Activated CD4-positive, alpha-beta T cell treated with anti-CD3 and anti-CD28 coated beads, Interleukin-2, amount 10 ng/mL, durations not matched to agents 7 days and 5 days (primary cell): ENCODE measurements at places on chromosomes 7 and 10. TPM values are rescaled to one million over a fixed set of nuclear protein-coding genes. Genes with fewer than 3 reads are reported as not detected.

- DNase-seq: no peak
These were observed 693 bp downstream of the CREB5 start for GRCh38 chr7:28413011-28413410.

GRCh38 chr7:14959339-14959738 lies 56.8 kb upstream of the DGKB start:
- no peak for DNase-seq

- DNase-seq: no peak
These were observed 254.5 kb downstream of the SKIDA1 start for GRCh38 chr10:21270976-21271375.

The MGMT gene
- total RNA-seq: 19.3 TPM

GRCh38 chr7:27215356-27215755 lies 15.5 kb upstream of the HOXA13 start:
- no peak for DNase-seq

- no peak for DNase-seq
These were observed 6.8 kb upstream of the GPR15LG start for GRCh38 chr10:84166620-84167288.

DNA sequence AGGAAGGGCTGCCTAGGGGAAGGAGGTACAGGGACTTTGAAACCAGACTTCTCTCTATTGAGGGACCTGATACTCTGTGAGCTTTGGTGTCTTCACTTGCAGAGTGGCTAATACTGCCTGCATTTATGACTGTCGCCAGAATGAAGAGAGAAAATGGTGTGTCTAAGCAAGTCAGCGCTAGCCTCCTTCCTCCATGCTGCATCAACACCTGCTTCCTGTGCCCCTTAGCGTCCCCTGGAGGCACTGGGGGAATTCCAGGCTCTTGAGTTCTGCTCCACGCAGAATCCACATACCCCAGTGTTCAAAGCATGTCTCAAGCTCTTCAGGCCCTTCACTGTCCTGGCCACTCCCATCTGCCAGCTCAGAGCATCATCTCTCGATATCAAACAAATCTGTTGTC lies 140.5 kb downstream of the PKD1L1 start:
- no peak for DNase-seq

The AKR1C8 gene
- total RNA-seq: 0.50 TPM

- no peak for DNase-seq
These were observed 3.1 kb upstream of the IRF5 start for GRCh38 chr7:128934361-128935341.
